A172 (cell line): ENCODE measurements at places on chromosomes 3 and 15. TPM values are rescaled to one million over a fixed set of nuclear protein-coding genes. Genes with fewer than 3 reads are reported as not detected.

Gene ANKRD63
- total RNA-seq = not detected in 2 replicates

GRCh38 chr3:124266487-124266886, 274.6 kb upstream of the ROPN1 start:
- DNase-seq = no peak

GRCh38 chr3:59386165-59386564, 336.3 kb upstream of the CFAP20DC start:
- DNase-seq = no peak

GRCh38 chr3:156681002-156681401, 6.6 kb downstream of the TIPARP start:
- DNase-seq = no peak

DNA sequence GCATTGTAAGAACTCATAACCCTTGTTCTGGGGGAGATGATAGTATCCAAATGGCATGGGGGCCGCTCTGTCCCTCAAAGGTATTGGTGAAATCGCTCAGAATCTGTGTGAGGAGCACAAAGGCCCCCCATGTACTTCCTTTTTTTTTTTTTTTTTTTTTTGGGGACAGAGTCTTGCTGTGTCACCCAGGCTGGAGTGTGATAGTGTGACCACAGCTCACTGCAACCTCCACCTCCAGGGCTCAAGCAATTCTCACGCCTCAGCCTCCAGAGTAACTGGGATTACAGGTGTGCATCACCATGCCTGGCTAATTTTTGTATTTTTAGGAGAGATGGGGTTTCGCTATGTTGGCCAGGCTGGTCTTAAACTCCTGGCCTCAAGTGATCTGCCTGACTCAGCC, 37.0 kb downstream of the CMTM8 start:
- DNase-seq = no peak

GRCh38 chr3:45760878-45761711, 35.2 kb downstream of the SLC6A20 start:
- DNase-seq = peak; percentile 82

DNA sequence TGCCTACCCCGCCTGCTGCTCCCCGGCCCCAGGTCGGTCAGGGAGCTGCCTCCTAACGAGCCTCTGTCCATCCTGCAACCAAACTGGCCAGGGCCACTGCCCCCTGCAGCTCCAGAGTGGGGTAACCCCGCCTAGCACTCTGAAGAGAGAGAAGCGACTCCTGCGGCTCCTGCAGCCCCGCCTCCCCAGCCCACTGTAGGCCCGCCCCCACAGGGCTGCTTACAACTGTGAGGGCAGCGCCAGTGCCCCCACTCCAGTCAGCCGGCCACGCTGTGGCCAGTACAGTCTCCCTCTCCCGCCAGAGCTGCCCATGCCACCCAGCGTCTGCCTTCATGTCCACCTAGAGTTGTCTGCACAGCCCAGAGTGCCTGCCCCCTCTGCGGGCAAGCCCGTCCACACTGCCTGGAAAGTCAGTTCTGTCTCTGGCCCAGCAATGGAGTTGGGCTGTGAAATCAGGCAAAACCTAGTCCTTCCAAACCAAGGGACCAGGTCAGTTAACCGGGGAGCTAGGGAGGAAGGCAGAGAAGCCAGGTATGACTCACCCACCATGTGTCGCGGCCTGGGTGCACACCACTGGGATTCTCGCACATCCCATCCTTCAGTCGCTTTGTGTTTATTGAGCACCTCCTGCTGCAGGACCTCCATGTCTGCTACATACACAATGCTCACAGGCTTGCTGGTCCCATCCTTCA, 2.4 kb downstream of the UCN2 start:
- peak; percentile 87 for DNase-seq

DNA sequence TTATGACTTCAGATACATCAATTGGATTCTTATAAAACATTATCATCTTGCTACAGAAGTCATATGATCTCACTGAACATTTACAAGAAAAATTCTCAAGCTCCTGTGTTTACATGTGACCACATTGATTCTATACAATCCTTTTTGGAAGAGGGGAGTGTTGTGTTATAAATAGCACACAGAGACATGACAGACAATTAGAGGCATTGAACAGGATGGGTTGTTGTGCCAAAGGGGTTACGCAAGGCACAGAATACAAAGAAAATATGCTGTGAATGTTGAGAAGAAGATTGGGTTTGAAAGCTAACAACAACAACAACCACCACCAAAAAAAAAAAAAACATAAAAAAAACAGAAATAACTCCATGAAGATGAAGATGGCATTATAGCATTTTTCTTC, 32.5 kb upstream of the TBL1XR1 start:
- DNase-seq = no peak

GRCh38 chr15:101029971-101030661, 111.0 kb downstream of the LRRK1 start:
- DNase-seq = no peak

- DNase-seq = peak; percentile 91
Measured at GRCh38 chr3:30747771-30748281, 141.4 kb downstream of the TGFBR2 start.

DNA sequence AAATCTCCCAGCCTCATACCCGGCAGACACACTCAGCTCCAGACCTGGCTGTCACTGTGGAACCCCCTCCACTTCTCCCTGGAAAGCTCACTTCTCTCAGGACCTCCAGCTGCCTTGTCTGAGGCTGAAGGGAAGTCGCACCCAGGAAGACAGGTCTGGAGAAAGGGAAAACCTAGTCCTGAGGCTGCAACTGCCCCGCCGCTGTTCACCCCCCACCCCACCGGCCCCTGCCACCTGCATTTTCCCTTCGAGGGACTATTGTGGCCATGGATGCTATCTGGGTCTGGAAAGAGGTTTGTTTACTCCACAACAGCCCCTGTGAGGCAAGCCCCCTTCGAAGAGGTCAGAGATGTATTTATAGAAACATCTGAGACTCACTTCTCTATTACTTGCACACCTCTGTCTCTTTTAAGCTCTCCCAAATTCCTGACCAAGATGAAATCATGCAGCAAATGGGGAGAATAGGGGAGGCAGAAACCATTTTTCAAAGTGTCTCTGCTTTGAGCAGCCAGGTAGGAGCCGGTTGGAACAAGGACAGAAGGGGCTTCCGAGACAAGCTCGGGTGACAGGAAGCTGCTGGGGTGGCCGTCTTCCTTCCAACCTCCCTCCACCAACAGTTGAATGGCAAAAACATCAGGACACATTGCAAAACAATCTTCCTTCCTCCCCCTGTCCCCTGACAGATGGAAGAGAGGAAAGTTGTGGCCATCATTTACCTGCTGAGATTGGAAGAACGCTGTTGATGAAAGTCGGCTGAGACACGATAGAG, 518 bp downstream of the COLQ start:
- DNase-seq = no peak
